ENCODE measurements at places on chromosomes 4 and X.

GRCh38 chr4:87305562-87305961 lies 17.1 kb downstream of the HSD17B13 start:
- no peak overlapping the region for H3K27ac ChIP-seq
- H3K27me3 ChIP-seq = no peaks in the 10 kb centered on the region
- no peak for DNase-seq
- peaks cover 2% of the 10 kb centered on the region for H3K4me1 ChIP-seq

DNA sequence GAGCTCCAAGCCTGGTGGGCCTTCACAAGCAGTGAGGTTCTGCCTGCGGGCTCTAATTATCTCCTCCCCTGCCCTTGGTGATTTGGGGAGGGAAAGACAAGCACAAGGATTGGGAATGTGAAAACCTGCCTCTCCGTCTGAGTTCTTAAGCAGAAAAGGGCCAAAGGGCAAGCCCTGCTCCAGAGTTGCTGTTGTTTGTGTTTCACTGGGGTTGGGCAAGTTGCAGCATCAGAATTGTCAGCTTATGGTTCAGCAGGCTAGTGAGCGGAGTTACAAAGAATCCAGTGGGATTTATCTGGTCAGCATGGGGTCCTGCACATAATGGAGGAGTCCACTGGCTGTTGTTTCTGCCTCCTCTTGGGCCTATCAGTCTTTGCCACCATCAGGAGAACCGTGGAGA lies 60.5 kb downstream of the NHS start:
- no peak overlapping the region for H3K4me3 ChIP-seq
- no peaks in the 10 kb centered on the region for H3K4me1 ChIP-seq
- peaks cover 15% of the 10 kb centered on the region for H3K27me3 ChIP-seq
- no peaks in the 10 kb centered on the region for H3K36me3 ChIP-seq
- H3K27ac ChIP-seq = no peak overlapping the region

DNA sequence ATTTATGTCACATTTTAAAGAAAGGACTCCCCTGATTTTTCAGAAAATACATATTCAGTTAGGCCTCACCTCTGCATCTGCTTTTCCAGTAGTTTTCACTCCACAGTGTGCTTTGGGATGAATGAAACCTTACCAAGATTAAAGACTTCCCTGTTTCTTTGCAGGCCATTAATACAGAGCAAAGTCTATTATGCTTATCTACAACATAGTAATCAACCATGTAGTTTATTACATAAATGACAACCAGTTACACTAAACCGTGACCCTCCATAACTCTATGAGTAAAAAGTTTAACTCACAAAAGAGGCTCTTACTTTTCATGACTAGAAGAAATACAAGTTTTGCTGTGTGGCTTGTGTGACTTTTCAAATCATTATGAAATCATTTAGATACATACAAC lies 2.3 kb downstream of the LRRC66 start:
- no peak overlapping the region for H3K4me3 ChIP-seq
- no peak overlapping the region for H3K27ac ChIP-seq
- no peaks in the 10 kb centered on the region for H3K4me1 ChIP-seq
- DNase-seq = no peak
- H3K36me3 ChIP-seq = no peaks in the 10 kb centered on the region

GRCh38 chr4:138671106-138671505 lies 344.5 kb upstream of the NOCT start:
- no peaks in the 10 kb centered on the region for H3K4me1 ChIP-seq
- H3K36me3 ChIP-seq = no peaks in the 10 kb centered on the region
- H3K27me3 ChIP-seq = peaks cover 3% of the 10 kb centered on the region
- H3K27ac ChIP-seq = no peak overlapping the region
- no peak overlapping the region for H3K4me3 ChIP-seq
- no peak for DNase-seq

DNA sequence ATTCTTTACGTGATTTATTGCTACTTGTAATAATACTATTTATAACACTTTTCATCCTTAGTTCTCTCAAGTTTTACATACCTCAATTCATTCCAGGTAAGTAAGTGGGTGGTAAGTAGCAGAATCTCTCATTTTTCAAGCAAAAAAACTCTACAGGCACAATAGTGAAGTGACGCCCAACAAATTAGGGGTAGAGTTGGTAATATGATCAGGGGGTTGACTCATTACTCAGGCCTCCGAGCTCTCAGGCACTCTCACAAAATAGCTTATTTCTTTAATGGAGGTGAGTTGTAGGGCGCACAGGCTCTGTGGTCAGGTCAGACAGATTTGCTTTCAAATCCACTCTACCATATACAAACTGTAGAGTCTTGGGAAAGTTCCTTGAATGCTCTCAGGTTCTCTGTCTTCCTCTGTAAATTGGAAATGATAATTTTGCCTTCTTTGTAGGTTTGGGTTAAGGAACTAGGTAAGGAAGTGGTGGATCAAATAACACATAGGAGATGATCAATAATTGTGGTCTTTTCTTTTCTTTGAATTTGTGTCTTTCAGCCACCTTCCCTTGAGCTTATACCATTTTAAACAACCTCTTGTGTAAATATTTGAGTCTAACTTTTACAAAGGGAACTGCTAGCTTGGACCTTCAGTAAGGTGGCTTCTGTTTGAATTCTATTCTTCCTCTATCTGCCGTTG lies 134.9 kb upstream of the LEF1 start:
- H3K4me3 ChIP-seq = no peak overlapping the region
- no peak overlapping the region for H3K27ac ChIP-seq
- H3K27me3 ChIP-seq = no peaks in the 10 kb centered on the region
- no peak for DNase-seq

DNA sequence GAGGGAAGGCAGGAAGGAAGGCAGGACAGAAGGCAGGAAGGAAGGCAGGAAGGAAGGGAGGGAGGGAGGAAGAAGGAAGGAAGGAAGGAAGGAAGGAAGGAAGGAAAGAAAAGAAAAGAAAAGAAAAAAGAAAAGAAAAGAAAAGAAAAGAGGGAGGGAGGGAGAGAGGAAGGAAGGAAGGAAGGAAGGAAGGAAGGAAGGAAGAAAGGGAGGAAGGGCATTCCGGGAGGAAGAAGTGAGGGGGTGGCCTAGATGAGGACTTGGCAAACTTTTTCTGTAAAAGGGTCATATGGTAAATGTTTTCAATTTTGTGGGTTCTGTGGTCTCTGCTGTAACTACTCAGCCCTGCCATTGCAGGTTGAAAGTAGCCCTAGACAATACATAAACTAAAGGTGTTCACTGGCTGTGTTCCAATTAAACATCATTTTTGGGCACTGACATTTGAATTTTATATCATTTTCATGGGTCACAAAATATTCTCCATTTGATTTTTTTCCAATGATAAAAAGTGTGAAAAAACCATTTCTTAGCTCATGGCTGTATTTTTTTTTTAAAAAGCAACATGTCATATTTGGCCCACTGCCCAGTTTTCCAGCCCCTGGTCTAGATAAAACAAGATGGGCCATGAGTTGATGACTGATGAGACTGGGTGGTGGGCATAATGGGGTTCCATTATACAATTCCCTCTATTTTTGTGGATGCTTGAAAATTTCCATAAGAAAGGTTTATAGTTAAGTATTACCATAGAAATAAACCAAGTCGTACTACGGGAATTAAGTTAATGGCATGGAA lies 3.1 kb downstream of the ZNF630 start:
- DNase-seq = no peak
- no peaks in the 10 kb centered on the region for H3K27me3 ChIP-seq
- H3K27ac ChIP-seq = no peak overlapping the region

- DNase-seq = no peak
- H3K4me3 ChIP-seq = no peak overlapping the region
- H3K4me1 ChIP-seq = no peaks in the 10 kb centered on the region
Observed at GRCh38 chr4:100936661-100937375, 410.5 kb downstream of the PPP3CA start.

- H3K36me3 ChIP-seq = no peaks in the 10 kb centered on the region
- peaks cover 3% of the 10 kb centered on the region for H3K27me3 ChIP-seq
- DNase-seq = no peak
- H3K4me1 ChIP-seq = peaks cover 3% of the 10 kb centered on the region
- no peak overlapping the region for H3K4me3 ChIP-seq
Observed at GRCh38 chr4:3335385-3335784, 42.6 kb downstream of the RGS12 start.

DNA sequence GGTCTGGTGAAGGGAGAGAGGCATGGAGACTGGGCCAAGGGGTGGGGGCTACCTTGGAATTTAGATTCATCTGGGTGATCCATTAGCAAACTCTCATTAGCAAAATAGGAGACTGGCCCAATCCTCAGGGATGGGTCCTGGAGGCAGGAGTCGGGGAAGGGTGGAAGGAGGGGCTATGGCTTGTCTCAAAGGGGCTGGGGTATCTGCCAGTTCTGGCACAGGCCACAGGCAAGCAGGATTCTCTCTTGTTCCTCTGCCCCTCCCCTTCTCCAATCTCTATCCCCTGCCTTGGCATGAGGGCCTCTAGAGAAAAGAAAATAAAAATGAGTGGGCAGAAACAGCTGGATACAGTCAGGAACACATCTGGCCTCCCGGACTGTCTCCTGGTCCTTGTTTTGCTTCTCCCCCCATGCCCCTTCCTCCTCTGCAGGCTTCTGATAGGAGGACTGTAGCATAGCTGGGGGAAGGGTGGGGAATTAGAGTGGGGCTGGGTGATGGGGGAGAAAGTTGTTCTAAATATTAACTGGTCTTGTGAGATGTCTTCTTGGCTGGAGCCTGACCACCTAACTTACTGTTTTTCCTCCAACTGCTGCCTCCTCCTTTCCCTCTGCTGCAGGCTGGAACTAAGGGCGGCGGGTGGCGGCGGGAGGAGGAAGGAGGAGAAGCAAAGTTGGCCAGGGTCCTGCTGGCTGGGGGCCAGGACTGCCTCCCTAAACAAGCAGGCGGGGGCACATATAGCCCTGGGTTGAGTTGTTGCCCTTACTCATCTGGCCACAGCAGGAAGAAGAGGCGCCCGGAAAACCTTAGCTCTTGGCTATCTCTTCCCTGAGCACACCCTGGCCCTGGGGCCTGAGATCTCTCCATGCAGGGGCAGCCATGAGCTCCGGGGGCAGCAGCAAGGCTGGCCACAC lies 53.3 kb upstream of the LAS1L start:
- no peak for DNase-seq
- H3K27me3 ChIP-seq = no peaks in the 10 kb centered on the region
- no peak overlapping the region for H3K27ac ChIP-seq
- no peaks in the 10 kb centered on the region for H3K36me3 ChIP-seq
- no peak overlapping the region for H3K4me3 ChIP-seq
- H3K4me1 ChIP-seq = no peaks in the 10 kb centered on the region

- no peak overlapping the region for H3K27ac ChIP-seq
- no peak overlapping the region for H3K4me3 ChIP-seq
- DNase-seq = no peak
- H3K27me3 ChIP-seq = no peaks in the 10 kb centered on the region
- H3K4me1 ChIP-seq = no peaks in the 10 kb centered on the region
Observed at GRCh38 chr4:129604632-129605255, 508.8 kb downstream of the C4orf33 start.

DNA sequence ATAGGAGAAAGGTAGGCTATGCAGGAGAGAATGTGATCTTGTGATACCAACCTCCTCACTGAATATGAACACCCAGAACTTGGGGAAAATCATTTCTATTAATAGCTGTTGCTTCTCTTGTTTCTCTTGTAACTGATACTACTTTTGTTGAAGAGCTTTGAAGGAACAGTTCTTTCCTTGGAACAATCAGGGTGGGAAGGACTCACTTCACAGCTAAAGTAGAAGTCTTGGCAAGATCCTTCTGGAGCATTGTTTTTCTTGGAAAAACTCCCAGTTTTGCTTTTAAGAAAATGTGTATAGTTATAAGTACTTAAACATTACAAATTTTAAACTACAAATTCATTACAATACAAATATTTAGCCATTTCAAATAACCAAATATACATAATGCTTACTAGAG lies 19.1 kb upstream of the XK start:
- DNase-seq = no peak
- H3K4me1 ChIP-seq = no peaks in the 10 kb centered on the region
- no peak overlapping the region for H3K4me3 ChIP-seq
- no peaks in the 10 kb centered on the region for H3K27me3 ChIP-seq
- H3K36me3 ChIP-seq = no peaks in the 10 kb centered on the region

- no peaks in the 10 kb centered on the region for H3K36me3 ChIP-seq
- no peak for DNase-seq
- no peak overlapping the region for H3K4me3 ChIP-seq
- H3K27me3 ChIP-seq = peaks cover 17% of the 10 kb centered on the region
- H3K4me1 ChIP-seq = no peaks in the 10 kb centered on the region
- no peak overlapping the region for H3K27ac ChIP-seq
Observed at GRCh38 chr4:7121174-7121573, 53.3 kb upstream of the GRPEL1 start.

DNA sequence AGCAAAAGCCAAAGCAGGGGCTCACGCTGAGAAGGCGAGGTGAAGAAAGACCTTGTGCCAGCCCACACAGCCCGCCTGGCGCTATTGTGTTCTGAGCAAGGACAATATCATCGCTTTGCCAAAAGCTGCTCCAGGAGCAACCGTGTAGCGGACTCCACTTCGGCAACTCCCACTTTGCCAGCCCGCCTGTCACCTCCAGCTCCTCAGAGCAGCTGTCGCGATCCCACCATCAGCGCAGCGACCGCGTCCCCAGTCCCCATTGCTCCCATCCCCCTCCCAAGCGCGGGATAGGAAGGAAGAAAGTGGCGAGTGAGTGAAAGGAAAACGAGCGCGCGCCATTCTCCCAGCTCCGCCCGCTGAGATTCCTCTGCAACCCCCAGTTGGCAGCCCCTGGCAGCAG lies 759 bp downstream of the ZC4H2 start:
- peaks cover 12% of the 10 kb centered on the region for H3K4me1 ChIP-seq
- H3K27me3 ChIP-seq = no peaks in the 10 kb centered on the region
- H3K4me3 ChIP-seq = peak overlapping the region; percentile 91
- peak; percentile 8 for DNase-seq
- peak overlapping the region; percentile 86 for H3K27ac ChIP-seq
- H3K36me3 ChIP-seq = peaks cover 20% of the 10 kb centered on the region

- H3K4me3 ChIP-seq = no peak overlapping the region
- H3K27me3 ChIP-seq = no peaks in the 10 kb centered on the region
- H3K27ac ChIP-seq = no peak overlapping the region
- no peak for DNase-seq
- H3K4me1 ChIP-seq = no peaks in the 10 kb centered on the region
- no peaks in the 10 kb centered on the region for H3K36me3 ChIP-seq
Observed at GRCh38 chr4:181611033-181611711, 632.0 kb upstream of the TENM3 start.

- no peak overlapping the region for H3K4me3 ChIP-seq
- no peak overlapping the region for H3K27ac ChIP-seq
- H3K36me3 ChIP-seq = no peaks in the 10 kb centered on the region
- H3K27me3 ChIP-seq = peaks cover 10% of the 10 kb centered on the region
- H3K4me1 ChIP-seq = peaks cover 2% of the 10 kb centered on the region
Observed at GRCh38 chr4:47071901-47072341, 40.6 kb downstream of the GABRB1 start.

- H3K4me1 ChIP-seq = no peaks in the 10 kb centered on the region
- no peak for DNase-seq
- H3K27ac ChIP-seq = no peak overlapping the region
- H3K27me3 ChIP-seq = no peaks in the 10 kb centered on the region
- no peak overlapping the region for H3K4me3 ChIP-seq
Observed at GRCh38 chr4:110902500-110902899, 279.6 kb upstream of the PITX2 start.

GRCh38 chr4:61243962-61244361 lies 43.8 kb downstream of the ADGRL3 start:
- no peaks in the 10 kb centered on the region for H3K27me3 ChIP-seq
- no peaks in the 10 kb centered on the region for H3K36me3 ChIP-seq
- no peak overlapping the region for H3K4me3 ChIP-seq
- H3K27ac ChIP-seq = no peak overlapping the region
- DNase-seq = no peak
- no peaks in the 10 kb centered on the region for H3K4me1 ChIP-seq

- H3K4me3 ChIP-seq = no peak overlapping the region
- DNase-seq = no peak
- no peaks in the 10 kb centered on the region for H3K4me1 ChIP-seq
- H3K27ac ChIP-seq = no peak overlapping the region
Observed at GRCh38 chr4:71938776-71939175, 93.0 kb upstream of the NPFFR2 start.

- DNase-seq = no peak
- H3K4me1 ChIP-seq = peaks cover 5% of the 10 kb centered on the region
- H3K27me3 ChIP-seq = no peaks in the 10 kb centered on the region
Observed at GRCh38 chrX:133401536-133401935, 13.8 kb downstream of the GPC4 start.

All from activated naive CD8-positive, alpha-beta T cell treated with anti-CD3 and anti-CD28 coated beads for 36 hours (primary cell).